ENCODE measurements at places on chromosomes 2 and 18.
A peak's percentile ranks its signal among the peaks of the same experiment; 100 is the strongest.

DNA sequence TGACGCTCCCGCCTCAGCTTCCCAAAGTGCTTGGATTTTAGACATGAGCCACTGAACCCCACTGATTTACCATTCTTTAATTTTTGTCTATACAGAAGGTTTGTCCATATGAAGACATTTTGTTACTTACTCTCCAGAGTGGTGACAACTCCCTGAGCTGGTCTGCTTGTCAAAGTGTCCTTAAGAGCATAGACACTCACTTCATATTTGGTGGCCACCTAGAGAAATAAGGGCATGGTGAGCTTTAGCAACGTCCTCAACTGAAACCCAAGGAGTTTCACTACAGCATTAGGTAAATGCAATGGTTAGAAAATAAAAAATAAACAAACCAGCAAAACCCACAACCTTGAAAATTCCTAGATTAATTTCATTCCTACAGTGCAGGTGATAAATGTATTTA is 57.8 kb downstream of the FN1 start:
- DNase-seq = no peak

DNA sequence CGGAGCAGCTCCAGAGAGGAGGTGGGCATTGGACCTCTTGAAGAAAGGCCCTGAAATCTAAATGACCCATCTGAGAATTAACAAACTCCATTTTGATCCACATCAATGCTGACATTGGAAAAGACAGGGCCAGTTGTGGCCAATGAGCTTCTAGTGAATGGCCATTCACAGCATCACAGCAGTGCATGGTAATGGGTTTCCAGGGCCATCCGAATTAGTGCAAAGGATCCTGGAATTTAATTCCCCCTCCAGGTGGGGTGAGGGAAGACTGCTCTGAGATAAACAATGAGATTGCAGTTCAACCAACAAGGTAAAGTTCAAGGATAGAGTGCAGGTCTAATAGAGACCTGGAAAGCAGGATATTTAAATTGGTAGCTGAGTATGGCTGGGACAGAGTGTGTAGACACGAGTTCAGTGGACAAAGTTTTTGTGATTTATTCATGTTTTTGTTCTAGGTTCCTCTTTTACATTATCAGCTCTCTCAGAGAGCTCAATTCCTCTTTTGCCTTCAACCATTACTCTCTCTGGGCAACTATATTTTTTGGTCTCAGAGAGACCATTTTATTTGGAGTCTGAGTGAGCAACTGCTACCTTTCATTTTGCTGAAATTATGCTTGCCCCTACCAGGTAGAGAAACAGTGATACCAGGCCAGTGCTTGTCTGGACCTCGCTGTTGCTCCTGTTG is 5.0 kb downstream of the TACR1 start:
- no peak for DNase-seq

DNA sequence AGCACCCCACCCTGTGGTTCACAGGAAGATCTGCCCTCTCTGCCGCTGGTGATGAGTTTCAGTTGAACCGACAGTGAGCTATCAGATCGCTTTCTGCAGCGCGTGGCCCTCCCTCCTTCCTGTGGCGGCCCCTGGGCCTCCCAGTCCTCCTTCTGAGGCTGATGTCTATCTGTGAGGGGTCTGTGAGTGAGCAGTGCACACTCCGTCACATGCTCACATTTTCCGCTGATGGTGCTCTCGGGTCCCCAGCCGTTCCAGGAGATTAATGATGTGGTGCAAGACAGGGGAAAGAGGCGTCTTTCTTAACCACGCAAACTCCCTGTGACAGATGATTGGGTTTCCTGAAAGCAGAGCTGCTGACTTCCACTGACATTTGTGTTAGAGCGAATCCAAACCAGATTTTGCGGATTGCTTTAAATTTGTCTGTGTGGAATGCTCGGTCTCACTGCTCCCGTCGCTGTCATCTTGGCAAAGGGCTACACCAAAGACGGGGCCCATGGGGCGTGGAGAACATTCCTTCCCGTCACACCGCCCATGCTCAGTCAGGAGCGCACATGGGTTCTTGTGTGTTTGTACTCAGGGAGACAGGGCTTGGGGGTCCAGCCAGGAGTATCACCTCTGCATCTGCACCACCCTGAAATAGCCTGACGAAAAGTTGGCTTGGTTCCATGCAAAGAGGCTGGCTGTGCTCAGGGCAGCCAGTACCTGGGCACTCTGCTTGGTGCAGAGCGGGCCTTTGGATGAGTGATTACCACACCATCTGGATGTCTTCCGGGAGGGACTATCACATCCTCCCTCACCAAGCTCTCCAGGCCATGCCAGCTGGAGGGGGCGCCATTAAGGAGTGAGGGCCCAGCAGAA is 154.7 kb upstream of the HS6ST1 start:
- DNase-seq = peak; percentile 76

GRCh38 chr2:84388133-84388532 is 70.9 kb downstream of the SUCLG1 start:
- DNase-seq = no peak

- DNase-seq = no peak
These were observed 92.8 kb upstream of the MAP4K3 start for GRCh38 chr2:39529836-39530235.

DNA sequence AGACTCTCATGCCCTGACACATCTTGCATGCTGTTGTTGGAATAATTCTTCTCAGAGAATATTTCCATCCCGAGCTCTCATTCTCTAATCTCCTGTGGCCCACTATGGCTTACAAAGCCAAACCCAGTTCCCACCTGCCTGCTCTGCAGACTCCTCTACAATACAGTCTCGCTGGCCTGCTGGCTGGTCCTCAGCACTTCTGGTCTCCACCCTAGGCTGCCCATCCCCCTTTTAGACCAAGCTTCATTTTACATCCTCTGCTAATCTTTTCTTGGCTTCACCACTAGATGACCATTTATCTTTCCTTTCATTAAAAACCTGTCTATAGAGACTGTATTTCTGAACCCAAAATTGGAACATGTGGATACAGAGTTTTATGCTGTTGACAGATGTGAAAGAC is 42.5 kb upstream of the YPEL5 start:
- DNase-seq = no peak

DNA sequence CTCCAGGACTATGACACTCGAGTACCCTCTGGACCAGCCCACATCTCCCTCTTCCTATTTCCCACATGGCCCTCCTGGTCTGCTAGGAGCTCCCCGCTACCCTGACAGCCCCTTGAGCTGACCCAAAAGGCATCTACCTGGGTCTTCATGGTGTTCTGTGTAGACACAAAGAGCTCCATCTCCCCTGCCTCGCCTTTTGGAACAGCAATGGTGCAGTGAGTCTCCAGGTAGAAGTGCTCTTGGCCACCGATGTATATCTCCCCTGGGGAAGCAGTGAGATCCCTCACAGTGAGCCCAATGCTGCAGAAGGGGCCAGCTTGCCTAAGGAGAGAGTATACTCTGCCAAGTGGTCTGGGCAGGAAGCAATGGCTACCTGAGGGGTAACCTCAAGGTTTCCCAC is 47.8 kb downstream of the XDH start:
- DNase-seq = no peak

- no peak for DNase-seq
These were observed 18.3 kb downstream of the IL1B start for GRCh38 chr2:112818094-112818902.

DNA sequence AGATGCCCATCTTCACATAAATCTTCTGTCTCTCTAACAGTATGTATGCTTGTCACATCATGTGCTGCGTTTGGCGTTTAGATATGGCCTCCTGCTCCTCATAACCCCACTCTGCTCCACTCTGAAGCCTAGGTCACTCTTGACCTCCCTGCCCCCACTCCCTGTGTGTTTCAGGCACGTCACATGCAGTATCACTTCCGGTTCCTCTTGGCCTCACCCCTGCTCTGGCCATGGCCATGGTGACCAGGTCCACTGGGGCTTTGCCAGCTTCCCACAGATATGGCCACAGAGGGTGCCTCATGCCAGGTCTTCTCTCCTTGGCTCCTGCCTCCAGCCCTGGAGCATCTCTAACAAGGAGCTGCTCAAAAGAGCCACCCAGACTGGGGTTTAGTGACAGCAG is 160.0 kb downstream of the RNF152 start:
- no peak for DNase-seq

DNA sequence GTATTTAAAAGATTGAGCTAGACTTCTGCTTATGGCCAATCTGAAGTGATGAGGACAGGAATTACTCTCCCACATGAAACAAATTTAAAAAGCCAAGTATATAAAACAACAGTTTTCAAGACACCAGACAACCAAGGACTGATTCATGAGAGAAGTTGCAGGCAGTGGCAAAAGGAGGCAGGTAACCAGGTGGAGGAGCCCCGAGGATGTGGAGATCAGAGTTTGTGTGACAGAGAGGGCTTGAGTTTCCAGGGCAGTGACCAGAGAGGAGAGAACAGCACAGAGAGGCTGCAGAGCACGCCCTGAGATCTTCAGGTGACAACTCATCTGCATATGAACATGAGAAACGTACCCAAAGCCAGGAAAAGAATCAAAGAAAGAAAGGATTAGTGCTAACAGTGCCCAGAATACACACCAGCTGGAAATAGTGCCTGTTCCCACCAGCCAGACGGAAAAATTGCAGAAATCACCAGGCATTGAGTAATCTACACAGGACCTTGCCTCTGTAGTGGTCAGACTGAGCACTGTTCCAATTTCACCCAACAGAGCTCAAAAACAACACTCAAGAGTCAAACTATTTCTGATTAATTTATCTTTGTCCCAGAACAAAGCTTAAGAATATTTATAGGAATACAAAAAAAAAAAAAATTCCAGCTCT is 173.1 kb downstream of the SEPTIN10 start:
- no peak for DNase-seq

DNA sequence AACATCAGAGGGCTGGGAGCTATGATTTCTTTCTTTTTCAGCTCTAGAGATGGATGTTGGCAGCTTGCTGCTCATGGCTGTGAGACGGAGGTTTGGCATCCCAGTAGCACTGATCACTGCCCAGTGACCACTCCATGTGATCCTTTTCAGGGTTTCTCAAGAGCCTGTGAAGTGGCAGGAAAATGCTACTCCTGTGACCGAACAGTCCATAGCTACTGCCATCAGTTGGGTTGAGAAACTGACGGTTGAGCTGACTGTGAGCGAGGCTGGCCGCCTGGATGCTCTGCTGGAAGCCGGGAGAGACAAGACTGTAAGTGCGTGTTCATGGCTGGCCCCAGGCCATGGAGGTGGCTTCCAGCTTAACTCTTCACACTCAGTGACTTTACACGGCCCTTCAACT is 34.2 kb downstream of the VWA3B start:
- no peak for DNase-seq

DNA sequence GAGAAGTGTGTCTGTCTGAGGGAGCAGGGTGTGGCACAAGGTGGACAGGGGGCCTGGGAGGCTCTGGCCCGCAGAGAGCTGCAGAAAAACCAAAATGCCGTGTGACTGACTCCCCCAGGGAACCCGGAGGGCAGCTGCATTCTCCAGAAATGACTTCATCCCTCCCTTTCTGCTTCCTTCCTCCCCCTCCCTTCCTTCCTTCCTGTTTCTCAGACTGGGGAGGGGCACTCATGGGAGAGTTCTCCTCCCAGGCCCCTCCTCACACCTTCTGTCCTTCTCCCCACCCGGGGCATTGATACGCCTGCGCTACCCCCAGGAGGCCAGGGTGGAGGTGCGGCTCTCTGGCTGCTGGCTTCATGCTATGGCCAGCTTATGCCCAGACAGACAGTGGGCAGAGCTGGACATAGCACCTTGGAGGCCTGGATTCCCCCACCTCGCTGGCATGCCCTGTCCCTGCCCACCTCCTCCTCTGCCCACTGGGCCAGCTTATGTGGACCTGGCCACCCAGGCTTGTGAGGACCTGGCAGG is 8.2 kb upstream of the GPR17 start:
- DNase-seq = peak; percentile 51

DNA sequence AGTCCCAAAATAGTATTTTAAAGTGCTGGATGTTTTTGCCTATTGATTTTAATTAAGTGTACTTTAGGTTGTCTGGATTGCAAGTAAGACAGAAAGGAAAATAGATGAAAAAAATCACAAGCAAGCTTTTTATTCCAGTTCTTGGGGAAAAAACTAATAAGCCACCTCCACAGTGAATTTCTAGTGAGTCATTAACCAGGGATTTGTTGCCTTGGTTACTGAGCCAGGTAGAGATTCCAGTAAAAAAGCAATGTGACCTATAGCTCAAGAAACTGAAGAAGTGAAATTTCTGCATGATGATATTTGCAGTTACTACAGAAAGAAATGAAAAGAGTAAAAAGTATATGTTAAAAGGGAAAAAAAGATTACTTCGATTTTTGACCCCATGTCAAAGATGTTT is 160.6 kb downstream of the METTL4 start:
- DNase-seq = no peak

GRCh38 chr2:149029307-149029965 is 9.1 kb upstream of the LYPD6B start:
- no peak for DNase-seq

DNA sequence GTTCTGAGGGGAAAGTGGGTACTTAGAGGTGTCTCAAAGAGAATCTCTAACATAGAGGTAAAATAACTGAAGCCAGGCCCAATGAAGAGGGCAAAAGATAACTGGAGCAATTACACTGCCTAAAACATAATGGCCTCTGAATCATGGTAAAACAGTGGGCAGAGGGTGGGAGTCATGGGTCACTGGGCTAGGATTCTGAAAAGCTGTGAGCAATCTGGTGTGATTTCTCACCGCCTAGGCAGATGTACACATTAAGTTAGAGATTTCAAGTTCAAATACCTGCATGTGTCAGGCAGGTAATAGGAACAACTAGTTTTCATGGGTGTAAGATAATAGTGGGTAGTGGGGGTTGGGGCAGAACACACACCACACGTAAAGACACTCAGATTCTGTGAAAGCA is 45.6 kb downstream of the INSIG2 start:
- no peak for DNase-seq

- no peak for DNase-seq
These were observed 40.7 kb downstream of the ARHGAP25 start for GRCh38 chr2:68775272-68775842.
